ENCODE measurements at places on chromosomes 16 and 17.

GRCh38 chr17:62596662-62597061 lies 30.8 kb upstream of the MRC2 start:
- no peak for DNase-seq

DNA sequence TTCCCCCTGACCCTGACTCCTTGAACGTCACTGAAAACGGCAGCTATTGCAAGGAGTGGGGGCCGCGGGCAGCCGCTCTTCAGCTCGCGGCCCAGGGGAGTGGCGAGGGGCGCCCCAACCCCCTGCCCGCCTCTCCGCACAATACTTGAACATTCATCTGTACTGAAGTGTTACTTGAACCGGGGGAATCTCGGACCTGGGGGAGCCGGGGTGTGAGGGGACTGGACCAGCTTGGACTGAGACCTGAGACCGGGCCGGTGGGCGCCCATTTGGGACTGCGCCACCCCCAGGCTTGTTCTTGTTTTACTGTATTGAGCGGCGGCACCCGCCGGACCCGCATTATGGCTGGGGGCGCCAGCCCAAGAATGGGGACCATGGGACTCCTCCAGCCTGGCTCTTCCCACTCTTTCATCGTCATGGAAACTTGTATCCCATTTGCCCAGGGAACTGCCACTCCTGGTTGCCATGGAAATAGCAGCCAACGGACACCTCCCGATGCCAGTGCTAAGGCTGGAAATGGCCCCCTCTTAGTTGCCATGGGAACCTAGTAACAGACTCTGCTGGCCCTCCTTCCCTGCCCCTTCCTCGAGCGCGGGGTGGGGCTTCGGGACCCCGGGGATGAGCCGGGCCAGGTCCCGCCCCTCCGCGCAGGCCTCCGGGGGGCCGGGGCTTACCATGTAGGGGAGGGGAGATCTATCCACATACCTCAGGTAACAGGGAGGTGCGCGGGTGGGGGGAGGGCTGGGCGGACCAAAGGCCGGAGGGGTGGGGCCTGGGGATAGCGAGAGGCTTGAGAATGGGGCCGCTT lies 805 bp upstream of the ORAI3 start:
- peak; percentile 23 for DNase-seq

GRCh38 chr17:82489851-82490511 lies 29.6 kb upstream of the FOXK2 start:
- no peak for DNase-seq

DNA sequence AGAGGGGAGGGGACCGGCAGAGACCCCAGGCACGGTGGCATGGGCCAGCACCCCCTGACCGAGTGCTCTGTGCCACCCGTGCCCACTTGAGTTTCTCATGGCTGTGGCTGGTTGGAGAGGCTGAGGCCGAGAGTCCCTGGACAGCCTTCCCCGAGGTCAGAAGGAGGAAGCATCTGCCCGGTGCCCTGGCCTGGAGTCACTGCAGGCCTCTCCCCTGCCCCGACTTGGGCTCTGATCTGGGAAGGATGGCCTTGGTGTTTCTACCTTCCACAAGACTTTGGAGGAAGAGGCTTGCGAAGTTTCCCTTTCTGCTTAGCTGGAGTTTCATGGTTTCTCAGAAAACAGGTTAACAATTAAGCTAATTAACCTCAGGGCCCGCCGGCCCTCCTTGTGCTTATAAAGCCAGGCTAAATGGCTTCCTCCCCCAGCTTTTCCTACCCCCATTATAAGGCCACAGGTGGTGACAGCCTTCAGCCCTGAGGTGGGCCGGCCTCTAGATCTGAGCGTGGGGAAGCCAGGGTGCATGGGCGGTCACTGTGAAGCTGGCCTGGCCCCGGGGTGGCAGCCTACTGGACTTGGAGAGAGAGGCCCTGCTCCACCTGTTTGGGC lies 17.3 kb downstream of the LLGL2 start:
- no peak for DNase-seq

DNA sequence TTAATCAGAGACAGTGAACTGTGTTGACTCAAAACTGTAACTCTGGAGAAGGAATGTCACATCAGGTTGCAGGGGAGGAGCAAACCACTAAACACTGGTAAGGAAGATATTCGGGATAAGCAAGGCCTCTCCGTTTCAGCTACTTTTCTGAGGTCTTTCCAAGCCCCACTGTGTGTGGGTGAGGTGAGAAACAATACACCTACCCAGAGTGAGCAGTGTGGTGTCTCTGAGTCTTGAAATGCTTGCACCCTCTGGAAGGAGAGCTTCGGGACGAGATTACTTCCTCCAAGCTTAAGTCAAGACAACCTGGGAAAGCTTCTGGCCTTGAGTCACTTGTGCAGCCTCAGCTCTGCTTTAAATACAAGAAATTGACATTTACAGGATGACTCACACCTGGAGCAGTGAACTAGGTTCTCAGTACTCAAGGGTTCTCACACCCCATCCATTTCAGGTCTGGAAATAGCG lies 2.5 kb upstream of the MAP3K14 start:
- DNase-seq = no peak

- no peak for DNase-seq
These were observed 13.6 kb upstream of the TERF2 start for GRCh38 chr16:69399361-69399760.

- no peak for DNase-seq
These were observed 211.3 kb downstream of the FOXL1 start for GRCh38 chr16:86789621-86790051.

Data from CD4-positive, alpha-beta T cell (primary cell).